ENCODE measurements at places on chromosomes 5 and 9. TPM values are rescaled to one million over a fixed set of nuclear protein-coding genes. Genes with fewer than 3 reads are reported as not detected.
A peak's percentile ranks its signal among the peaks of the same experiment; 100 is the strongest.

GRCh38 chr5:32115985-32116384, 58.1 kb downstream of the GOLPH3 start:
- H3K4me3 ChIP-seq = no peak overlapping the region
- H3K36me3 ChIP-seq = peaks cover 12% of the 10 kb centered on the region
- no peaks in the 10 kb centered on the region for H3K27me3 ChIP-seq
- H3K27ac ChIP-seq = no peak overlapping the region
- no peak for DNase-seq

The DOK3 gene
- 0.32 TPM for total RNA-seq

GRCh38 chr5:41763081-41763480, 107.1 kb downstream of the OXCT1 start:
- no peaks in the 10 kb centered on the region for H3K36me3 ChIP-seq
- H3K4me1 ChIP-seq = peaks cover 16% of the 10 kb centered on the region
- no peak for DNase-seq
- peak overlapping the region; percentile 41 for H3K27ac ChIP-seq
- H3K27me3 ChIP-seq = no peaks in the 10 kb centered on the region

The PCDHB16 gene
- total RNA-seq = 18.3 TPM

DNA sequence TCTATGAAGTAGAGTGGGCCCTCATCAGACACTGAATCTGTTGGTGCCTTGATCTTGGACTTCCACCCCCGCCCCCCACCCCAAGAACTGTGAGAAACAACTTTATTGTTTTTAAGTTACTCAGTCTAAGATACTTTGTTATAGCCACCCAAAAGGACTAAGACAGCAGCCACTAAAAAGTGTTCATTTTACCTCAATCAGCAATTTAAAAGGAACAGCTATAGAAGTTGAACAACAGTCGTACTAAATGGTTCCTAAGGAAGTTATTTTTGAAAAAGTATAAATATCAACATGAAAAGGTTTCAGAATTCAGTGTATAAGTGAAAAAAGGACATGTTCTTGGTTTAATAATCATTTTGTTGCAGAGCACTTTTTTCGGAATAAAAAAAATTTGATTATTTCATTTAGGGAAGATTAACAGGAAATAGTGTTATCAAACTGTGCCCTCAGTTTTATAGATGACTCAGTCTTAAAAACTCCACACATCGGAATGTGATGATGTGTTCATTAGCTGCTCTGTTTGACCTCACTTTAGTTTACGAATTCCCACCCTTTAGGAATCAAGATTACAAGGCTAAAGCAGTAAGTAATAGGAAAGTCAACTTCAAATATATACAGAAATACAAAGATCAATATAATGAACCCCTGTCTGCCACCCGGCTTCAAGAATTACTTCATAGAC, 71.2 kb downstream of the MTAP start:
- H3K4me3 ChIP-seq = no peak overlapping the region
- no peaks in the 10 kb centered on the region for H3K27me3 ChIP-seq
- no peak for DNase-seq

The ST8SIA4 gene
- total RNA-seq = 15.6 TPM

DNA sequence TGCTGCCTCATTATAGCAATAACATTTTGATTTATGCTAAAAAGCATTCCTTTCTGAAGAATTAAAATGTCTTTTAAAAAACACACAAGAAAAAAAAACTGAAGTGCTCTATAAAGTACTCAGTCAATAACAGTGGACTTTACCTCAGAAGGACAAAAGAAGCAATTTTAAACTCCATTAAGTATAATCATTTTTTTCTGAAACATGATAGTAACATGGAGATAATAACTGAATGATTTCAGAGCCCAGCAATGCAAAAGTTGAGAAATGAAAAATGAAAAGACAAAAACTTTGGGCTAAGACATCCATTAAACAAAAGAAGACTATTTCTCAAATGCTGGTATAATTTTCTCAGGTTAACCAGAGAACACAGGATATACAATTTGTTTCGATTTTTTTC, 78.7 kb downstream of the RFX3 start:
- H3K4me3 ChIP-seq = no peak overlapping the region
- no peak overlapping the region for H3K27ac ChIP-seq
- no peak for DNase-seq
- no peaks in the 10 kb centered on the region for H3K36me3 ChIP-seq
- no peaks in the 10 kb centered on the region for H3K4me1 ChIP-seq

DNA sequence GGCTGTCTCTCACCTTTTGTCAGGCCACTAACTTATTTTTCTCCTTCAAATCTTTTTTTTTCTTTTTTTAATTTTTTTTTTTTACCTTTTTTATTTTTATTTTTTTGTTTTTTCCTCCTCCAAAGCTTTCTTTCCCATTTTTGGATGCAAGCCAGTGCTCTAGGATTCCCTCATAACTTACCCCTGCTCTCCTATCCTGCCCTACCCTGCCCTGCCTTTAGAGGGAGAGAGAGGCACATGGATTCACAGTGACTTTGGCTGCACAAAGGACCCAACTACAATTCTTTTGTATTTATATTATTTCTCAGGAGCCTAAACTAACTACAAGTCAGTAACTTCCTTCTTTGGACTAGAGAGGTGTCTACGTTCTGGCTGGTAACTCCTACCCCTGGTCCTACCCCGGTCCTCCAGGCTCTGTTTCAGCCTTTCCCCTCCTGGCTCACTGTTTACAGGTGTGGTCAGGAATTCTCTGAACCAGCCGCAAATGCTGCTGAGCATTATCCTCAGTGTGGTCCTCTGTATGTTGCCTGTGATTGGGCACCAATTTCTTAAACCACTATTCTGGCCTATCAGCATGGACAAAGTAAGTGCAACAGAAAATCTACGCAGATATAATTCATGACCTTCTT, 8.4 kb upstream of the RUSC2 start:
- no peaks in the 10 kb centered on the region for H3K4me1 ChIP-seq
- H3K27me3 ChIP-seq = no peaks in the 10 kb centered on the region
- no peak for DNase-seq

The LAMC3 gene
- total RNA-seq = 1.6 TPM

The HNRNPH1 gene
- total RNA-seq = 206 TPM

- H3K4me3 ChIP-seq = no peak overlapping the region
- H3K27me3 ChIP-seq = no peaks in the 10 kb centered on the region
- no peak for DNase-seq
- no peaks in the 10 kb centered on the region for H3K4me1 ChIP-seq
- H3K36me3 ChIP-seq = no peaks in the 10 kb centered on the region
These were observed 81.9 kb downstream of the EBF1 start for GRCh38 chr5:159017786-159018185.

- H3K27me3 ChIP-seq = no peaks in the 10 kb centered on the region
- peak; percentile 3 for DNase-seq
- no peaks in the 10 kb centered on the region for H3K36me3 ChIP-seq
- H3K4me1 ChIP-seq = no peaks in the 10 kb centered on the region
These were observed 4.3 kb upstream of the SPATA24 start for GRCh38 chr5:139408191-139408590.

GRCh38 chr5:160491438-160491837, 69.8 kb downstream of the PTTG1 start:
- H3K27ac ChIP-seq = no peak overlapping the region
- no peak overlapping the region for H3K4me3 ChIP-seq
- H3K27me3 ChIP-seq = no peaks in the 10 kb centered on the region
- no peaks in the 10 kb centered on the region for H3K36me3 ChIP-seq
- H3K4me1 ChIP-seq = no peaks in the 10 kb centered on the region

The SH3TC2 gene
- 0.21 TPM for total RNA-seq

The FER gene
- 11.8 TPM for total RNA-seq

- no peaks in the 10 kb centered on the region for H3K36me3 ChIP-seq
- no peak for DNase-seq
- H3K27ac ChIP-seq = no peak overlapping the region
These were observed 512.7 kb downstream of the SLCO4C1 start for GRCh38 chr5:101783241-101784013.

The PGGT1B gene
- 4.0 TPM for total RNA-seq

The TMEM171 gene
- not detected for total RNA-seq

The GFI1B gene
- not detected for total RNA-seq

The CCDC69 gene
- total RNA-seq = 101 TPM

GRCh38 chr5:67400752-67401151, 204.2 kb upstream of the CD180 start:
- DNase-seq = no peak
- no peaks in the 10 kb centered on the region for H3K36me3 ChIP-seq
- H3K4me1 ChIP-seq = no peaks in the 10 kb centered on the region
- H3K27ac ChIP-seq = no peak overlapping the region

DNA sequence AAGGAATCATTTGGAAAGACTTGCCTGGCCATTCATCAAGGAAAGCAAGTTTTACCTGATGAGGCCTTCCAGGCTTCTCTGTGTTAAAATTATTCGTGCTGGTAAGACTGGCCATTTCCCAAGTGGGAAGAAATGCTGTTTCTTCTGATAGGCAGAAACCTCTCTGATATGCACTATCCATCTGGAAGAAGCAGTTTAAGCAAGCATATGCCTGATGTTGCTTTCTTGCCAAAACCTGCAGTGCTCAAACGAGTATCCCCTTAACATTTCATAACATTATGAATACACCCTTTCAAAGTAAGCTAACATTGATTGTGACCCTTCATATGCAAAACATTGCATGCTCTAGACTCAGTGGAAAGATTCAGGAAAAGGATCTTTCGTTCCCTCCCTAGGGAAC, 36.0 kb upstream of the PRLR start:
- H3K27ac ChIP-seq = no peak overlapping the region
- H3K4me1 ChIP-seq = no peaks in the 10 kb centered on the region
- no peaks in the 10 kb centered on the region for H3K27me3 ChIP-seq
- no peak for DNase-seq
- no peak overlapping the region for H3K4me3 ChIP-seq
- H3K36me3 ChIP-seq = no peaks in the 10 kb centered on the region

GRCh38 chr9:13279284-13280141, at the start of gene MPDZ:
Gene MPDZ (minus strand): TSS chr9:13279692. CDS start chr9:13250315, 29,377 bp downstream.
- H3K36me3 ChIP-seq = no peaks in the 10 kb centered on the region
- peak; percentile 85 for DNase-seq
- H3K4me1 ChIP-seq = peaks cover 8% of the 10 kb centered on the region
- H3K4me3 ChIP-seq = peak within 1 kb of the TSS; percentile 86

The CLIC3 gene
- total RNA-seq = 2.8 TPM

The SLIT3 gene
- 128 TPM for total RNA-seq

The SLC27A4 gene
- 16.6 TPM for total RNA-seq

The PCDHA9 gene
- not detected for total RNA-seq

DNA sequence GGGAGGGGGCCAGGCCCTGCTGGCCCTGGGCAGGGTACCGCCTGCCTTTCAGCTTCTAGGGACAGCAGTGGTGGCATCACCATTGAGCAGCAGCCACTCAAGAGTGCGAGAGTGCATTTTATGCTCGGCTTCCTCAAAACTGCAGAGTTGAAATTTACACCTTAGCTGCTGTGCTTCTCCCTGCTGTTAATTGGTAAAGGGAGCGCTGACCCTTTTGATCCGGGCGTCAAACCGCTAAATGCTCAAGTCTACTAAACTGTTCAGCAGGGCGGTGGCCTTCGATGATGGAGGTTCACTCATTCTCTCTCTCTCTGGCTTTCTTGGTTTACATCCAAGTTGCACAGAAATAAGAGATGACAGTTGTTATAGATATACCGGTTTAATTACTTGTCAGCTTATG, 368.6 kb upstream of the IRX2 start:
- no peak for DNase-seq
- H3K36me3 ChIP-seq = no peaks in the 10 kb centered on the region
- no peaks in the 10 kb centered on the region for H3K4me1 ChIP-seq
- H3K4me3 ChIP-seq = no peak overlapping the region
- H3K27me3 ChIP-seq = no peaks in the 10 kb centered on the region

GRCh38 chr9:4192450-4192849, 107.4 kb downstream of the GLIS3 start:
- no peak overlapping the region for H3K27ac ChIP-seq
- DNase-seq = no peak
- H3K4me1 ChIP-seq = no peaks in the 10 kb centered on the region
- H3K36me3 ChIP-seq = no peaks in the 10 kb centered on the region
- no peaks in the 10 kb centered on the region for H3K27me3 ChIP-seq

- no peaks in the 10 kb centered on the region for H3K36me3 ChIP-seq
- H3K4me3 ChIP-seq = no peak overlapping the region
- H3K4me1 ChIP-seq = no peaks in the 10 kb centered on the region
- no peak for DNase-seq
These were observed 166.3 kb downstream of the C5orf15 start for GRCh38 chr5:133801955-133802751.

DNA sequence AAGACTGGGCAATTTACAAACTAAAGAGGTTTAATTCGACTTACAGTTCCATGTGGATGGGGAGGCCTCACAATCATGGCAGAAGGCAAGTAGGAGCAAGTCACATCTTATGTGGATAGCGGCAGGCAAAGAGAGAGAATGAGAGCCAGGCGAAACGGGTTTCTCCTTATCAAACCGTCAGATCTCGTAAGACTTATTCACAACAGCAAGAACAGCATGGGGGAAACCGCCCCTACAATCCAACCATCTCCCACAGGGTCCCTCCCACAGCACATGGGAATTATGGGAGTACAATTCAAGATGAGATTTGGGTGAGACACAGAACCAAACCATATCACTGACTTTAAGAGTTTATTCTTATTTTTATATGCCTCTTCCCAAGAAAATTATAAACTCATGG, 60.3 kb downstream of the RFK start:
- no peaks in the 10 kb centered on the region for H3K4me1 ChIP-seq
- DNase-seq = no peak
- no peaks in the 10 kb centered on the region for H3K36me3 ChIP-seq
- H3K27ac ChIP-seq = no peak overlapping the region

- H3K27me3 ChIP-seq = no peaks in the 10 kb centered on the region
- no peaks in the 10 kb centered on the region for H3K36me3 ChIP-seq
- DNase-seq = no peak
These were observed 2031.2 kb downstream of the EFNA5 start for GRCh38 chr5:105639511-105639910.

The ATP10B gene
- 0.43 TPM for total RNA-seq

The BAAT gene
- total RNA-seq = 0.53 TPM

- DNase-seq = no peak
- no peaks in the 10 kb centered on the region for H3K27me3 ChIP-seq
- H3K36me3 ChIP-seq = peaks cover 35% of the 10 kb centered on the region
- H3K27ac ChIP-seq = no peak overlapping the region
- H3K4me3 ChIP-seq = no peak overlapping the region
- no peaks in the 10 kb centered on the region for H3K4me1 ChIP-seq
These were observed 46.4 kb downstream of the CDK7 start for GRCh38 chr5:69281114-69281513.

The WDR31 gene
- total RNA-seq = 0.21 TPM

- no peak for DNase-seq
- H3K4me1 ChIP-seq = no peaks in the 10 kb centered on the region
- no peak overlapping the region for H3K27ac ChIP-seq
- no peaks in the 10 kb centered on the region for H3K36me3 ChIP-seq
- no peaks in the 10 kb centered on the region for H3K27me3 ChIP-seq
These were observed 33.2 kb downstream of the MYO10 start for GRCh38 chr5:16902846-16903245.

- no peaks in the 10 kb centered on the region for H3K36me3 ChIP-seq
- H3K27me3 ChIP-seq = no peaks in the 10 kb centered on the region
- H3K27ac ChIP-seq = no peak overlapping the region
- no peaks in the 10 kb centered on the region for H3K4me1 ChIP-seq
- DNase-seq = no peak
These were observed 66.7 kb downstream of the KCNIP1 start for GRCh38 chr5:170570476-170570875.

DNA sequence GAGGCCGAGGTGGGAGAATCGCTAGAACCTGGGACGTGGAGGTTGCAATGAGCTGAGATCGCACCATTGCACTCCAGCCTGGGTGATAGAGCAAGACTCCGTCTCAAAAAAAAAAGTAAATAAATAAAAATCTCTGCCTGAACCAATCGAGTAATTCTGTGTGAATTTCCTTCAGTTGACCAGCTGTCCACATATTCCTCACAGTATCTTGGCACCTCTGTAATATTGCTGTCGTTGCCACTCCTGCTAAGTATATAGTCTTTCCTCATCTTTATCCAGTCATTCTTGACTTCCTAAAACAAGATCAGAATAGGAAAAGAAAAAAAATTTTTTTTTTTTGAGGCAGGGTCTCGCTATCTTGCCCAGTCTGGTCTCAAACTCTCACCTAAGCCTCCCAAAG, 29.9 kb downstream of the KDM3B start:
- no peaks in the 10 kb centered on the region for H3K27me3 ChIP-seq
- no peak overlapping the region for H3K4me3 ChIP-seq
- H3K4me1 ChIP-seq = no peaks in the 10 kb centered on the region
- H3K27ac ChIP-seq = no peak overlapping the region

Measured in ascending aorta (tissue), 2 donors.